ENCODE measurements at places on chromosomes 5 and 9.

DNA sequence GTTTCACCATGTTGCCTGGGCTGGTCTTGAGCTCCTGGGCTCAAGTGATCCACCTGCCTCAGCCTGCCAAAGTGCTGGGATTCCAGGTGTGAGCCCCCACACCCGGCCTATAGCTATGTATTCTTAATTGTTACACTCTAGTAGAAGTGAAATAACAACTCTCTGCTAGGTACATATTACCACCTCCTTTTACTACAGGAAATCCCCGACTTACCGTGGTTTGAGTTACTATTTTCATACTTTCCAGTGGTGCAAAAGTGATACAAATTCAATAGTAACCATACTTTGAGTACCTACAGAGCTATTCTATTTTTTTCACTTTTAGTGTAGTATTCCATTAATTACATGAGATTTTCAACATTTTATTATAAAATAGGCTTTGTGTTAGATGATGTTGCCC, 719 bp downstream of the ARL14EPL start:
- DNase-seq: no peak

GRCh38 chr9:72140586-72140985, 8.7 kb upstream of the GDA start:
- DNase-seq: no peak

GRCh38 chr9:130696139-130696650, 2.6 kb downstream of the EXOSC2 start:
- no peak for DNase-seq

DNA sequence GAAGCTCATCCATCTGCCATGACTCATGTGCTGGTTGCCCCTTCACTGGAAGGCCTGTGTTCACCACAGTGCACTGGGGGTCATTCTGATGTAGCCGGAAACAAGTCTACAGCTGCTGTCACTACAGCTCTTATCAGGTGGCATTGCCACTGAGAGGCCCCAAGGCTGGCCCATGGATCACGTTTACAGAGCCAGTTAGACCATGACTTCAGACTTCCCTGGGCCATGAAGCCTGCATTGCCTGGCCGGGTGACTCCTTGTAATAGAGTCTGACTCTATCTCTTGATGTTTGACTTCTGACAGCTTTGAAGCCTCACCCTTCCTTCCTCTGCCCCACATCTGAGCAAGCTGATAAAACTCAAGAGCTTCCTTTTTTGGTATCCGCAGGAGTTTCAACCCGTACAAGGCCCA, 473.5 kb upstream of the DAP start:
- DNase-seq: no peak

DNA sequence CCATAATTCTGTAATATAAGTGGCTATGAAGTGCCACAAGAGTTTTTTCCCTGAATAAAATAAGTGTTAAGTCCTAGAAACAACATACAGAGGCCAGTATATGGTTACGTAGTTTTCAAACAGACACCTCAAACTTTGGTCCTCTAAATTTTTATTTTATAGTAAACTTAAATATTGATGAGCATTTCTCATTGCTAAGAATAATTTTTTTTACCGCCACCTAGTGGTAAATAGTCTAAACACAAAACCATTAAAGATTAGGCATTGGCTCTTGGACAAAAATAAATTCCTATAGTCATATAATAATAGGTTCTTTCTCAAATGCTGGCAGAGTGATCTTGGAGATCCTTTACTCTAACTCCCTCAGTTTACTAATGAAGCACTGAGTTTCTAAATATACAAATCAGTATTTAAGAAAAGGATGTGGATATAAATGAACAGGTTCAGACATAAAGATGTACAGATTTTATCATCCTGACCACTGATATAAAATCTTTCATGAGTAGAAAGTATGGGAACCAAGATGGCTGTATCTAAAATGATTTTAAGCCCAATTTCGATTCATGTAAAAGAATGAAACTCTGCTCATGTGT, 136.2 kb downstream of the FANCC start:
- DNase-seq: no peak

DNA sequence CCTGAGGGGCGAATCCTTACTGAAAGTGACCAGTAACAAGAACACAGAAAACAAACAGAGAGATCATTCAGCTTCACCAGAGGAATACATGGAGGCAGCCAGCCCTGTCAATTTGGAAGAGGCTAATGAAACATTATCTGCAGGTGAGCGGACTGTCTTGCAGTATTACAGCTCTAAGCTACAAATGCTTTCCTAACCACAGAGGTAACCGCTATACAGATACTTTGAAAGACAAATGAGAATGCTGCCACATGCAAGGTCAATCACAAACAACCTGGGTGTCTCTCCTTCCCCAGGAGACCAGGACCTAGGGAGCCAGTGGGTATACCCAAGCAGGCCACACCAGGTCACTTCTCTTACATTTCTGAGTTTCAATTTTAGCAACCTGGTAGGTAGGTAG, 30.2 kb downstream of the EFNA5 start:
- DNase-seq: no peak

DNA sequence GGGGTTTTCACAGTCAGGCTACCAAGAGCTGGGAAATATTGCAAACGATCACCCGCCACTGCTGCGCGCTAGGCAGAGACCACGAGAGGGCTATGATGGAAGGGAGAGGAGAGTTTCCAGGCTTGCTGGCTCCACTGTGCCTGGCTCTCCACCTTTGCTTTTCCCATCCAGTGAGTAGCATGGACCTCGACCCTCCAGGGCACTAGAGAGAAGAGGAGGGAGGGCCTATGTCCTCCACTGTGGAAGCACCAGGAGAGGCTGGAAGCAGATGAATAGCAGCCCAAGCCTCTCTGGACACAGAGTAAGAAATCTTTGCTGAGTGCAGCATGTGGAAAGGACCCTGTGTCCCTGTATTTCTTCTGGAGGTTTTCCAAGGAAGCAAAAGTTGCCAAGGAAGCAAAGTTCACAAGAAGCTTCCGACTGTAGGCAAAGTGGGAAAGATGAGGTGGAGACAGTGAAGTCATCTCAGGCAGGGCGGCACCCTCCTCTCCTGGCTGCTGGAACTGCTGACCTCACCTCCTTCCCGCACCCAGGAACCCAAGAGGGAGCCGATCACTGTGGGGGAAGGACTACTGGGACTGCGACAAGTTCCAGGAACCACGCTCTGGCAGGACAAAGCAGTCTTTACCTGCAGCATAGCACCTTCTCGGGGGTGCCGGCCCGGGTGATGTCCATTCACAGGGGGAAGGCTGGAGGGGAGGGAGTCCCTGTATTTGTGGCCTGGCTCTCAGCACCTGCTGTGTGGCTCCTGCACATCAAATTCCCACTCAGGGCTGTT, 79.6 kb downstream of the CSNK1A1 start:
- no peak for DNase-seq

- no peak for DNase-seq
These were observed 84.6 kb downstream of the GAPVD1 start for GRCh38 chr9:125346080-125346732.

DNA sequence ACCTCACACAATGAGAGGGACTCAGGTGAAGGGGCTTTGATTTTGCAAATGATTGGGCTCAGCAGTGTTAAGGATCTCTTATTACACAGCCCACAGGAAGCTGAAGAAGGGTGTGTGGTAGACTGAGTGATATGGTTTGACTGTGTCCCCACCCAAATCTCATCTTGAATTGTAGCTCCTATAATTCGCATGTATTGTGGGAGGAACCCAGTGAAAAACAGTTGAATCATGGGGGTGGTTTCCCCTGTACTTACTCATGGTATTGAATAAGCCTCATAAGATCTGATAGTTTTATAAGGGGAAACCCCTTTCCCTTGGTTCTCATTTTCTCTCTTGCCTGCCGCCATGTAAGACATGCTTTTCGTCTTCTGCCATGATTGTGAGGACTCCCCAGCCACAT, 132.5 kb upstream of the FBXL7 start:
- DNase-seq: no peak

DNA sequence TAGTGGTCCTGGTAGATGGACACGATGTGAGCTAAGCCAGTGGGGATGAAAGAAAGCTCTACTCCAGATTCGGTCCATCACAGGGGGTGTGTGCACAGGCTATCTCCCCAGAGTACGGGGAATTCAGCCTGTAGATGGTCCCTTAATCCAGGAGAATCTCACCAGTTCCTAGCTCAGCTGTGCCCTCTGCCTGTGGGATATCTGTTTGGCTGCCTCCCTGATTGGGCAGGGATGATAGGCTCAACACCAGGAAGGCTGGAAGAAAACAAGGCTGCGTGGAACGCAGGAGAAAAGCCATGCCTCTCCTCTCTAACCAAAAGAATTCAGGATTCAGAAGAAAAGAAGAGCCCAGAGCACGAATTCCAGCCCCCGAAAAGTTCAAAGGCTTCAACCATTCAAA, 40.9 kb downstream of the VLDLR start:
- DNase-seq: peak; percentile 5

DNA sequence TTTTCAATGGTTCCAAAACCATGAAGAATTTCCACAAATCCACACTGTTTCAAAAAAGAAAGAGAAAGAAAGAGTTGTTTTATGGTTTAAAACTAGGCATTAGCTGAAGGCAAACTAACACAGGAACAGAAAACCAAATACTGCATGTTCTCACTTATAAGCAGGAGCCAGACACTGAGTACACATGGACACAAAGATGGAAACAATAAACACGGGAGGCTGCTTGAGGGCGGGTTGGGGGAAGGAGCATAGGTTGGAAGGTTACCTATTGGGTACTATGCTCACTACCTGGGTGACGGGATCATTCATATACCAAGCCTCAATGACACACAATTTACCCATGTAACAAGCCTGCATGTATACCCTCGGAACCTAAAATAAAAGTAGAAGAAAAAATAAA, 45.0 kb downstream of the SEMA6A start:
- DNase-seq: no peak

DNA sequence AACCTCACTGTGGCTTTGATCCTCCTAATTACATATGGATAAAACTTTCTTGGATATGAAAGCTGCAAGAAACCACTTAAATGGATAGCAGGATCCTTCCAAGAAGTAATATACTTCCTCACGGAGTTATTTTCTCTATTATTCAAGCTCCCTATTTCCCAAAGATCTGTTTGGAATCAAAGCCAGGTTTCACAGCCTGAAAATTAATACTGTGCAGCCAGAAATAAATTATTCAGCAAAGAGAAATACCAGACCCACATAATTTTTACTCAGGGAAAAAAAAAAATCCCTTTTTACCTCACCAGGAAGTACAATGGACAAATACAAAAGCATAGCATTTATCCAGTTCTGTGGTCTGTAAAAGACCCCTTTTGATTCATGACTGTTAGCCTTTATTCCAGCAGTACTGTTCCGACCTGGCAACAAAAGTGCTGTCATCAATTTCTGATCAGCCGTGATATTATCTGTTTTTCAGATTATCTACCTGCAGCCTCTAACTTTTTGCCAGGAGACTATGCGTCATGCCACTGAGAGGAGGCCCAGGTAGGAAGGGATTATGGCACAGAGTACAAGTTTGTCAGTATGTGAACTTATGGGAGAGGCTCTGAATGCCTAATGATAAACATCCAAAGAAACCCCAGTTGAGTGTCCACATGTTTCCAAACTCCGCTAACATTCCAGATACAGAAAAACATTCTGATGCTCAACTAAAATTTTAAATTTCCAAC, 57.0 kb downstream of the FBN2 start:
- no peak for DNase-seq

Data from COR-L47 (cell line).